ENCODE measurements at places on chromosomes 6 and 20. TPM values are rescaled to one million over a fixed set of nuclear protein-coding genes. Genes with fewer than 3 reads are reported as not detected.

Gene MUC21
- total RNA-seq = not detected

Gene CPXM1
- not detected for total RNA-seq

Gene ADGRB3
- under 0.01 TPM for total RNA-seq

Gene MYB
- total RNA-seq = 0.09 TPM

Gene VSX1
- not detected for total RNA-seq

Gene SNAP25
- not detected for total RNA-seq

Gene CRISP2
- not detected for total RNA-seq

Gene UBE2C
- 9.7 TPM for total RNA-seq

Gene SESN1
- total RNA-seq = 23.7 TPM

Gene BMP6
- 190 TPM for total RNA-seq

Gene GSTA3
- total RNA-seq = not detected
